ENCODE measurements at places on chromosomes 2 and 18.
A peak's percentile ranks its signal among the peaks of the same experiment; 100 is the strongest.

GRCh38 chr2:239308661-239309397 lies 92.0 kb downstream of the HDAC4 start:
- DNase-seq = no peak

DNA sequence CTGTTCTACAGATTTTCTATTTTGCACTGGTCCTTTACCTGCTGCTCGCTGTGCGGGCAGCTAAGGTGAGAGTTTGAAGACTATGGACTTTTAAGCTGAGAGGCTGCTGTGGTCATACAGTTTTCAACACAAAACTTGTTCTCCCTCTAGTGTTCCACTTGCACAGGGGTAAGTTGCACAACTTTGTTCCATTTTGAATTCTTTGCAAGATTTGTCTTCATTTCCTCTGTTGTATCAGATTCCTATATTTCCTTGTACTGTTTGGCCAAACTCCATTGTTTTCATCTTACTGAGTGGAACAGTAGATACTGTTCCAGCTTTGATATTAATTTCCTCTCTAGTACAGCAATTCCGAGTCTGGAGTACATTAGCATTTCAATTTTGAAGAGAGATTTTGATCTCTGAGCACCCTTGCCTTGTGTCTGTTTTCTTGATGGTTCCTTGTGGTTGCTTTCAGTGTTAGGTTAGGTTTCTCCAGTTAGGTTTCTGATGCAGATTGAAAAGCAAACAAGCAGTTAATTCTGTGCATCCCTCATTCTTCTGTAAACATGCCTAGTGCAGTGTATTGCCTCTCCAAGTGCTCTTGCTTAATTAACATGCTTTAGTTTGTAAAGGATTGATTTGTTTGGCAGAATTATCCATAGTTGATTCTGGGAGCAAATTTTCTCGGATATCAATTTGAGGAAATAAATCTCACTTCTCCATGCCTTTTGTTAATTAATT lies 188.8 kb downstream of the PTPRM start:
- DNase-seq = no peak

DNA sequence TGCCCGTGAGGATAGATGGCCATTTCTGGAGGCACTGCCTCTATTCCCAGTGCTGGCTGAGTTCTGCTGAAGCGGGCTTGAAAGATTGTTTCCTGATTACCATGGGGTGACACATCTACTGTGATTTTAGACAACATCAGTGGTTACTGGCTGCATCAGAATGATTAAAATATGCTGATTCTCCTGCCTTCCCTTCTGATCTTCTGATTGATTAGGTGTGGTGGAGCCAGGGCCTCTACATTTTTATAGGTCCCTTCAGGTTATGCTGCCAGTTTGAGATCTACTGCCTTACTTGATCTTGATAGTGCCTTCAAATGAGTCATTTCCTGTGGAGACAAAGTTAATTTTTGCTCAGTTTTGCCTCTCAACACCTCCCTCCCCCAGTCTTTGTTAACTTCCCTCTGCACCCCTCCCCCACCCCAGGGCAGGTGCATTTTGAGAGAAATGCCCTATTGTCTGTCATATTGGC lies 31.6 kb upstream of the SNORC start:
- DNase-seq = no peak

DNA sequence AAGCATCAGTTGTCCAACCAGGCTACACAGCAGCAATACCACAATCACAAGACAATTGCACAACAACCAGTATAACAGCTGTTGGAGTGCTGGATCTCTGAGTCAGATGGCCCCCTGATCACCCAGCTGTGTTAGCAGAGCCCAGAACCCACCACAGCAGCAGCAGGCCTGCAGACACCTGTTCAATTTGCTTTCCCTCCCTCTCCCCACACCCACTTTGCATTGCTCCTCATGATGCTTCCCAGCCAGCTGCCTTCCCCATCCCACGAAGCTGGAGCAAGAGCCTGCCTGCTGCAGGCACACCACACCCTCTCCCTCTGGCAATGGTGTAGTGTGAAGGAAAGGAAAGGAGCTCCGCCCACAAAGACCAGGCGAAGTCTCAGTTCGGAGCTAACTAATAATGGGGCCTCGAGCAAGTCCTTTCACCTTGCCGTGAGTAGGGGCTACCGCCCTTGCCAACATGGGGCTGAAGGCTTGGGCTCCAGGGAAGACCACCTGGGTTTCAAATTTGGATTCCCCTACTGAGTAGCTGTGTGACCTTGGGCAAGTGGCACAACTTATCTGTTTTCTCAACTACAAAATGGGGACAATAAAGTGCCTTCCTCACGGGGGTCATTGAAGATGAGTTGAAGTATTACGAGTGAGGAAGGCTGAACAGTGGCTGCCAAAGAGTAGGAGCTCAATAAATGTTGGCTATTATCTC lies 19.4 kb upstream of the ZBTB7C start:
- DNase-seq = peak; percentile 63

- DNase-seq = no peak
These were observed 204.9 kb downstream of the PID1 start for GRCh38 chr2:229066121-229066715.

GRCh38 chr2:53819634-53820033 lies 32.8 kb downstream of the ERLEC1 start:
- DNase-seq = no peak

- no peak for DNase-seq
These were observed 111.9 kb downstream of the IRS1 start for GRCh38 chr2:226687641-226688253.

GRCh38 chr18:67131498-67131897 lies 385.0 kb downstream of the DSEL start:
- DNase-seq = no peak

DNA sequence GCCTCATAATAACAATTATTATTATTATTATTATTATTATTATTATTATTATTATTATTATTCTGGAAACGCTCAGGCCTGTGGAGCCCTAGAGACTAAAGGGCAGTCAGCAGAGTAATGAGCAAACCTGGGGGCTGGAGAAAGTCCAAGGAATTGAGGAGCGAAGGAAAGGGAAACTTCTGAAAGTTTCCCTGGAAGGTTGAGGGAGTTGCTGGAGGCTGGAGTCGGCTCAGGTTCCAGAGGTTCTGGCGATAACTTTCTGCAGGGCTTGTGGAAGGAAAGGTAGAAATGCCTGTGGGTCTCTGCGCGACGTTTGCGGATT lies 9.2 kb downstream of the POU3F3 start:
- DNase-seq = no peak

GRCh38 chr2:55929476-55929875 lies 5.9 kb upstream of the EFEMP1 start:
- DNase-seq = no peak

GRCh38 chr18:10275486-10275885 lies 178.9 kb upstream of the APCDD1 start:
- DNase-seq = no peak

GRCh38 chr2:10638093-10638492 lies 51.7 kb downstream of the NOL10 start:
- DNase-seq = no peak

DNA sequence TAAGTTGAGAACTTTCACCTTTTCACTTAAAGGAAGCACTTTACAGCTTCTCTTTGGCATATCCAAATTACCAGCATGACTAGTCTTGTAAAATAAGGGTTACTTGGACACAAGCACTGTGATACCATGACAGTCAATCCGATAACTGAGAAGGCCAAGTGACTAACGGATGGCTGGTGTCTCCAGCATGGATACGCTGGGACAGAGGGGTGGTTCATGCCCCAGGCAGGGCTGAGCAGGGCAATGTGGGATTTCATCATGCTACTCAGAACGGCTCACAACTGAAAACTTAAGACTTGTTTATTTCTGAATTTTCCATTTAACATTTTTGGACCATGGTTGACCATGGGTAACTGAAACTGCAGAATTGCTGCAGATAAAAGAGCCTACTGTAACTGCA lies 43.1 kb upstream of the GPR155 start:
- no peak for DNase-seq

GRCh38 chr2:158214431-158214830 lies 112.8 kb downstream of the UPP2 start:
- DNase-seq = peak; percentile 63

DNA sequence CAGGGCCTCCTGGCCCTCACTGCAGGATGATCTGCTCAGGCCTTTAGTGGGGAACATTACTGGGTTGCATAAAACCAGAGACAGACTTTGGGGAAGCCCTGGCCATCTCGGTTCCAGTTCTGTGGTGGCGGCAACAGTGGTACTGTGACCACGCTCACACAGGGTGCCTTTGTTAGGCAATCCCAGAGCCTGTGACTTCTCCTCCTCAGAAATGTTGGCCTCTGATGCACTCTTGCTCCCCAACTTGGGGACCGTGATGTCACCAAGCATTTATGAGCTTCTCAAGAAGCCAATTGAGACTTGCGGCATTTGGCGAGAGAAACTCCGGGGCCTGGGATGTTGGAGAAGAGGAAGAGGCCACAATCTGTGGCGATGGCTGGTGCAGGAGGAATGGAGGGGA lies 80.9 kb upstream of the PKDCC start:
- DNase-seq = no peak

GRCh38 chr2:26347286-26347865 lies 787 bp upstream of the ADGRF3 start:
- DNase-seq = no peak

DNA sequence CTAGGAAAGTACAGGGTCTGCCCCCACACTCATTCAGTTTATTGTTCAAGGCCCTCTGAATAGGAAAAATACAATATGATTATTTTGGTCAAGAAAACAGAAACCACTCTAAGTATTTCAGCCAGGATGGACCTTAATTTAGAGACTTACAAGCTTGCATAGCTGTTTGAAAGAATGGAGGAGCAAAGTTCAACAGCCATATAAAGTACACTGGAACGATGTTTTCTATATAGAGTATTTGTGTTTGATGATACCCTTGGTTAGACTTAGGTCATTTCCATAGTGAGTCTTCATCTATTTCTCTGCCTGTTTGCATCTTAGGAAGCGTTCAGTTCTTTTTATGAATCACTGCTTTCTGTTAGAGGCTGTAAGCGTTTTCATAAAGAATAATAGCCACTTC lies 366.2 kb downstream of the NUP35 start:
- DNase-seq = no peak

DNA sequence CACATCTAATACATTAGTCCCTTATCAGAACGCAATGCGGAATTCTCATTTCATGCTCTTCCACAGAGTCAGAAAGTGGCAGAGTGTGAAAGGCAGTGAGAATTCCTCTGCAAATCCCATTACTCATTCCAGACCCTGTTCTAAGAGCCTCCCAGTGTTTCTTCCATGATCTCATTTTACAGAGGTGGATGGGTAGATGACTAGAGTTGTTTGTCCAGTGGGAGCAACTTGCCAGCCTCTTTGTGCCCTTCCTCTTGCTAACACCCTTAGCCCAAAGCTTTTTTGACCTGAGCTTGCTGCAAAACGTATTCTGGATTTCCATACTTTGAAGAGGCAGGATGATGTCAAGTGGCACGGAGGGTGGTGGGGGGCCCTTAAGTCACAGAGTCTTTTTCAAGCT lies 467.7 kb upstream of the RGPD4 start:
- no peak for DNase-seq

DNA sequence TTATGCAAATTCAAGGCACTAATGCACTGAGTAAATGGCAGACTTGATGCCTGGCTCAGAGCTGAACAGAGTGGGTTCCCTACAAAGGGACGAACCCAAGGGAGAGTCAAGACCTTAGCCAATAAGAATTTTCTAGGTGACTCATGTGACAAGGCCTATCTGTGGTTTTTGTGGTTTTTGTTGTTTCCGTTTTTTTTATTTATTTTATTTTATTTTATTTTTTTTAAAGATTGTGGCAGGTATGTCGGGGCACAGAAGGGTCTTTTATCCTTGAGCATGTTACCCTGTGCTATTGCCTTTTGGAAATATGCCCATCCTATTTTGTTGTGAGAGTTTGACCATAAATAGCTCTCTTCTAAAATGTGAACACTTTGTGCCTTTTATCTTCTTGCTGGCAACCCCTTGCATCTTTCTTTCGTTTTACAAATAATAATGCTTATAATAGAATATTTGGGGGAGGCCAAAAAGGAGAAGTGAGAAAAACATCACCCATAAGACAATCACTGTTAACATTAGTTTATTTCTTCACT lies 113.4 kb upstream of the AQP4 start:
- no peak for DNase-seq

GRCh38 chr18:52888014-52888413 lies 548.0 kb downstream of the DCC start:
- DNase-seq = no peak

DNA sequence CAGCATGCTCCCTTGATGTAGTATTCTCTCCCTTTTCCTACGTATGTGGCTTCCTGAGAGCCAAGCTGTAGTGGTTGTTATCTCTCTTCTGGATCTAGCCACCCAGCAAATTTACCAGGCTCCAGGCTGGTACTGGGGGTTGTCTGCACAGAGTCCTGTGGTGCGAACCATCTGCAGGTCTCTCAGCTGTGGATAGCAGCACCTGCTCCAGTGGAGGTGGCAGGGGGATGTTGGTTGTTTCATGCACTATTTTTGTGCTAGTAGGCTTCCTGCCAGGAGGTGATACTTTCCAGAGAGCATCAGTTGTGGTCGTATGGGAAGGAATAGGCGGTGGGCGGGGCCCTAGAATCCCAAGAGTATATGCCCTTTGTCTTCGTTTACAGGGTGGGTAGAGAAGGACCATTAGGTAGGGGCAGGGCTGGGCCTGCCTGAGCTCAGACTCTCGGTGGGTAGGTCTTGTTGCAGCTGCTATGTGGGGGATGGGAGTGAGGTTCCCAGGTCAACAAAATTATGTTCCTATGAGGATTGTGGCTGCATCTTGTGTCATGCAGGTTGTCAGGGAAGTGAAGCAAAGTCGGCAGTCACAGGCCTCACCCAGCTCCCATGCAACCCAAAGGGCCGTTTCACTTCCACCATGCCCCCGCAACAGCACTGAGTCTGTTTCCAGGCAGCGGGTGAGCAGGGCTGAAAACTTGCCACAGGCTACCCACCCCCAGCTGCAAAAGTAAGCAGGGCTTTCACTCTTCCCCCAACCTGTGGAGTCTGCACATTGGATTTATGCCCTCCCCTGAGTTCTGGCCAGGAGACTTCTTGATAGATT lies 1139.5 kb downstream of the BCL11A start:
- DNase-seq = no peak

- DNase-seq = no peak
These were observed 9.8 kb downstream of the SCN9A start for GRCh38 chr2:166365803-166366420.

DNA sequence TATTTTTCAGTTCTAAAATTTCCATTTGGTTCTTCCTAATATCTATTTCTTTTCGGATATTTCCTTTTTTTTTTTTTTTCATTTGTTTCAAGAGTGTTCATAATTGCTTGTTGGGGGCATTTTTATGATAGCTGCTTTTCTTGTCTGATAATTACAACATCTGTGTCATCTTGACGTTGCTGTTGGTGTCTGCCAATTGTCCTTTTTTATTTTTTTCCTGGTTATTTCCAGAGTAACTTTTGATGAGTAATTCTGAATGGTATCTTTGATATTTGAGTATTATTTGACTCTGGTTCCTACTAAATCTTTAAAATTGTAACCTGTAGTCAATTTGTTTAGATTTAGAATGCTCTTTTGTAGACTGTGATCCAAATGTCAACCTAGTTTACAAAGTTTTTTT lies 51.3 kb upstream of the CHRNA1 start:
- no peak for DNase-seq

GRCh38 chr18:4264347-4264791 lies 190.7 kb downstream of the DLGAP1 start:
- DNase-seq = no peak

- DNase-seq = peak; percentile 71
These were observed 27.1 kb upstream of the CREB1 start for GRCh38 chr2:207502577-207503198.

- no peak for DNase-seq
These were observed 186.9 kb upstream of the ACAA2 start for GRCh38 chr18:50000227-50000626.

Measured in inflammatory macrophage treated with lipopolysaccharide for 1 hour (primary cell).